ENCODE measurements at places on chromosomes 1 and 21.

GRCh38 chr1:31348449-31348848, 24.4 kb downstream of the FABP3 start:
- no peak for DNase-seq

DNA sequence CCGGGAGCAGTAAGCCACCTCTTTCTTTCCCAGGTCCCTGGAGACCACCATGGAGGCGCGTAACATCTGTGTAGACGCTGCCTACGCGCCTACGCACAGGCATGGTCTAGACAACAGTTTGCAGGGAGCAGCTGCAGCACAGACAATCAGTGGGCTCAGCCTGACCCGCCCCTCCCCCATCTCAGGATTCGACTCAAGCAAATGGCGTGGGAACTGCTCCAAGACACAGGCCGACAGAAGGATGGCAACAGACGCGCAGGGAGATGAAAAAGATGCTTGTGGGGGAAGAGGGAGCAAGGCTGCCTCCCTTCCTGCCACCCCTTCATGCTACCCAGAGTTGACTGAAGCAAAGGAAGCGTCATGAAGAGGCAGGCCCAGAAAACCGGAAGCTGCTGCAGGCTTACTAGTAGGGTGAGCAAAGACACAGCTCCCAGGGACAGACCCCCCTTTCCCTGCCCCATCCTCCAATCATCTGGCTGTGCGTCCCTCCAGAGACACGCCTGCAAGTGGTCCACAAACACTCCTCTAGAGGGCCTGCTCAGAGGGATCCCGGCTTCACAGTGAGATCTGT, 19.5 kb downstream of the STK40 start:
- no peak for DNase-seq

DNA sequence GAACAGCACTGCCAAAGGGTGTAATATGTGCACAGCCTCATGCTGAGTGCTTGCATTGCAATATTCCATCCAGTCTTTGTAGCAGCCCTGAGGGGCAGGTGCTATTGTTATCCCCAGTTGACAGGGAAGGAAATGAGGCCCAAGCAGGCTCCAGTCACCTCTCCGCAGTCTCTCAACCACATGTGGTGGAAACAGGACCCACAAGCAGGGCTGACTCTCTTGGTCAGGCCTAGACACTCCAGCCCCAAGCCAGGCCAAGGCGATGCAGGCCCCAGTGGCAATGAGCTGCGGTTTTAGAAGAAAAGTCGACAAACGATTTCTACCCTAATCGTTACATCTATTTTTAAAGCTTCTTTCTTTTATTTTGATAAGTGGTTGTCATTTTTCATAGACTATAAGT, 52.6 kb upstream of the GADD45A start:
- no peak for DNase-seq

DNA sequence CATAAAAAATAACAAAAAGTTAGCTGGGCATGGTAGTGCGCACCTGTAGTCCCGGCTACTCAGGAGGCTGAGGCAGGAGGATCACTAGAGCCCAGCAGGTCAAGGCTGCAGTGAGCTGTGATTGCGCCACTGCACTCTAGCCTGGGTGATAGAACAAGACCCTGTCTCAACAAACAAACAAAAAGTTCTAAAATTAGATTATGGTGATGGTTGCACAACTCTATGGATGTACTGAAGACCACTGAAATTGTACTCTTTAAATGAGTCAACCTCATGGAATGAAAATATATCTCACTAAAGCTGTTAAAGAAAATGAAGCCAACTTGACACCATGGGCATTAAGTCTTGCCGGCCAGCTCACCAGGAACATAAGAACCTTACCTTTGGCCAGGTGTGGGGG, 9.1 kb downstream of the MRAP start:
- DNase-seq, result no peak

- DNase-seq, result no peak
Measured at GRCh38 chr21:25324666-25325065, 282.6 kb downstream of the MRPL39 start.

- DNase-seq, result no peak
Measured at GRCh38 chr1:38464071-38464661, 395.4 kb downstream of the RRAGC start.

GRCh38 chr1:85111695-85112094, 63.4 kb upstream of the MCOLN3 start:
- DNase-seq, result no peak

DNA sequence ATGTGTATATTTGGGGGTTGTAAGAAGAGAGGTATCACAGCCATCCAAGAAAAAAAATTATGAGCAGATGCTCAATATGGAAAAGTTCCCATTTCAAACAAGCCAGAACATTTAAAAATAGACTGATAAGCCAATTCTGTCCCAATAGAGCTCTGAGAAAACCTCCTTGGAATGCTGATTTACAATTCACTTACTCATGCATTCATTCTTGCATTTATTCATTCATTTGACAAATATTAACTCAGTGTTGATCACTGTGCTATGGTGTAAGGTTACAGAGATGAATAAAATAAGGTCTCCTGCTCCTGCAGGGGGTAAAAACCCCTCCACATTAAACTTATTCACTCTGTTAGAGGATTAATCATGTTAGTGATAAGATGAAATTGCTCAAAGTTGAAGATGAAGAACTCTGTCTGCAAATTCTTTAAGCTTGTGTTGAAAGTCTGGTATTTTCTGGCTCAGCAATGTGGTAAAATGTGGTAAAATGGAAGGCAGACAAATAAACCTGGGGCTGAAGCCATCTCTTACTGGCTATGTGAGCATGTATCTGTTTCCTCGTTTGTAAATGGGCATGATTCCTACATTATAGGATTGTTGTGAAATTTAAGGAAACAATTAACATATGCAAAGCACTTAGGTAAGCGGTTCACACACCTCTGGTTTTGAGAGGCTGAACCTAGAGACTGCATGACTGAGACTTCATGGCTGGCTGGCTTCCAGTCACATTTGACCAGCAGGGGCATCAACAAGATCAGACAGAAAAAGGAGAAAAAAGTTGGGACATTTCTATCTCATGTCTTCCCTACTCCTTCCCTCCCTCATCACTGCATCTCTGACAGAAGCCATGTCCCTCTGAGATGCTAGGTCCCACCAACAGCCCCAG, 45.0 kb upstream of the DAB1 start:
- DNase-seq, result no peak

GRCh38 chr1:101438359-101438758, 201.5 kb downstream of the S1PR1 start:
- DNase-seq, result no peak

GRCh38 chr1:29832936-29833335, 596.6 kb downstream of the PTPRU start:
- DNase-seq, result no peak

DNA sequence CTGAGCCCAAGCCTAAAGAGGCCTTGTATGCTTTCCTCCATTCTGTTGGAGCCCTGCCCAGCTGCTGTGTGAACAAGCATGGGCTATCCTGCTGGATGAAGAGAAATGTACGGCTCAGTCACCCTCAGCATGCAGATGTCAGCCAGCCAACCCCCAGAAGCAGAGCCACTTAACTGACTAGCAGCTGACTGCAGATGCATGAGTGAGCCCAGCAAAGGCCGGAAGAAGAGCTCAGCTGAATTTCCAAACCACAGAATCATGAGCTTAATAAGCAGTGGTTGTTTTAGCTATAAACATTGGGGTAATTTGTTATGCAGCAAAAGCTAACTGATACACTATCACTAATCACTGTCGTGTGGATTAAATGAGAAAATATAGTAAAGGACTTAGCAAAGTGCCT, 39.0 kb downstream of the FOXO6 start:
- no peak for DNase-seq

DNA sequence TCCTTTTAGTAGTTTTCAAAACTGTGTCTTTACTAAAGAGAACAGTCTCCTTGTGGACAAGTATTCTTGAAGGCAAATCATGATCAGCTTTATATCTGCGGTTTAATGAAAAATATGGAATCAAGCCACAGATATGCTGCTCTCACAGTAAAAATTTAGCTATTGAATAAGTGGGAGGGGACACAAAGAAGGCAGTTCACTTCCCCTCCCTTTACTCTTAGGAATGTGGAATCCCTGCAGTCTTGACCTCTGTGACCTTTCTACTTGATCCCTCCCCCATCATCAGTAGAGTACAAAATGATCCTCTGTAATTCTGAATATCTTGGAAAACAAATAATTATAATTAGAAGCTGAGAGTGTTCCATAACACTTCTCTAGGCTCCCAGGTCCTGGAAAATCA, 136.7 kb upstream of the HOOK1 start:
- no peak for DNase-seq

- no peak for DNase-seq
Measured at GRCh38 chr1:203080456-203080855, 5.4 kb downstream of the MYOG start.

- no peak for DNase-seq
Measured at GRCh38 chr1:3264456-3264855, 190.0 kb upstream of the ARHGEF16 start.

- DNase-seq, result no peak
Measured at GRCh38 chr1:65147424-65148177, 402 bp upstream of the AK4 start.

- DNase-seq, result no peak
Measured at GRCh38 chr1:20367116-20367585, 76.5 kb downstream of the VWA5B1 start.

- DNase-seq, result no peak
Measured at GRCh38 chr1:50097021-50097679, 11.6 kb upstream of the ELAVL4 start.

DNA sequence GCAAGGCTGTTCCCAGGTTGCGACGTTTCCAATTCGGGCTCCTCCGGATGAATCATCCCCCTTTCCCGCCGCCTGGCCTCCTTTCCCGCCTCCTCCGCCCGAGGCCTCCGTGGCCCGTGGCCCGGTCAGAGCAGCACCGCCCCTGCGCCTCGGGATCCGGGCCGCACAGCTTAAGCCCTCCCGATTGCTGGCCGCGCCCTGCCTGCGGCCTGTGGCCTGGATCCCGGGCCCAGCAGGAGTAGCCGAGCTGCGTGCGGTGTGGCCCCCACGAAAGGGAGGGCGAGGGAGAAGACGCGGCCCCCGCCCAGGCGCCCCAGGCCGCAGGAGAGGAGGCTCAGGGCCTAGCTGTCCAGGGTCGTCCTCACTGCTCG, 1.0 kb downstream of the TMEM200B start:
- no peak for DNase-seq

- DNase-seq, result no peak
Measured at GRCh38 chr1:118947790-118948189, 40.4 kb downstream of the TBX15 start.

DNA sequence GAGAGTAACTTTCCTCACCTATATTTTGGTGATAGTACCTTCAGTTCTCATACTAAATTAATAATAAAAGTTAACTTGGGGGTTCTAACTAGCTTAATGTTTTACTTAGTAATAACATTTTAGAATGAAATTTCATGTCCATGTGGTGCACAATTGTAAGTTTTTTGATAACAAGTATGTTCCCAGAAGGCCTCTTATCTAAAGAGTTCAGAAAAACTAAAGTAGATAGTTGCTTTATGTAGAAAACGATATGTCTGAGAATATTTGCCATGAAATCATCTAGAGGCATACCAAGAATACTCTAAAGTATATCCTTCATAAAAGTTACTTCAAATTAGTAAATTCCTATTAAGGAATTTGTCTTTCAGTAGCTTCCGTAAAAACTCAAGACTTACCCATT, 10.2 kb upstream of the ADCY10 start:
- no peak for DNase-seq

DNA sequence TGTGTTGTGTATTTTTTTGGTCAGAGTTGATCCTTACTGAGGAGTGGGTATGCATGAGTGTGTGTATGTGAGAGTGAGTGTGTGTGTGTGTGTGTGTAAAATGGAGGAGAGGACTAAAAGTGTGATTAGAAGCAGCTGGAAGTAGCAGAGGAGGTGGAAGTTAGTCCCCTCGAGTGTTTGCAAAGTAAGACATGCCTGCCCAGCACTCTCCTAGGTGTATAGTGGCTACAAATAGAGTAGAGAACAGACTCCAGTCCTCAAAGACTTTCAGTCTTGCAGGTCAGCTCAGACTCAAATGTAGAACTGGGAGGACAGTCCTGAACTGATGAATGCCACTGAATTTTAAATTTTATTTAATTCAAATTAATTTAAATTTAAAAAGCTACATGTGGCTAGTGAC, 28.5 kb downstream of the SLAMF1 start:
- no peak for DNase-seq

GRCh38 chr1:18145851-18146618, 38.4 kb downstream of the IGSF21 start:
- no peak for DNase-seq

DNA sequence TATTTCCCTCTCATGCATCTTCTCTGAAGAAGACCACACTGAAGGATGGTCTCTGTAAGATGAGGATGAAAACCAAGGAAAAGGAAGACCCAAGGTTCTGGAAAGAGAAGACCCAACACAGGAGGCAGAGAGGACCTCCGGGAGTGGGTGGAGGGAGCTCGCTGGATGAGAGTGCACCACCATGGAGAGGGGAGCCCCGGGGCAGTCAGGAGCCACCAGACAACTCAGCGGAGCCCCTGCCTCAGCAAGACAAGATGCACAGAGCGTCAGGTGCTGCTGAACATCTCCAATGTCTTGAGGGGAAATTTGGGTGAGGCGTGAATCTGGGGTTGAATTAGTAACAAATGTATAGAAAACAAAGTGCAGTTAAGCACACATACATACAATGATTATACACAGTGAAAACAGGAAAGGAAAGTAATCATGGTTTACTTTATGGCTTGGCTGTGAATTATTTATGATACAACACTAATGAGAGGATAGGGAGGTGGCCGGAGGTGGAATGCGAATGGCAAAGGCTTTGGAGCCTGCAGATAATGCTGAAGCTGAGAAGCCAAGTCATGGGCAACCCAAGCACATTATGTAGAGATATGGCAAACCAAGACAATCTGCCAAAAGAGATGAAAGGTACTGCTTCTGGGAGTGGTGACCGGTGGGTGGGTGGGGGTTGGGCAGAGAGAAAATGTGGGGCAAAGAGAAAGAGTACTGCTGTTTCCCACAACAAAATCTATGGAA, 80.4 kb upstream of the EDN2 start:
- no peak for DNase-seq

DNA sequence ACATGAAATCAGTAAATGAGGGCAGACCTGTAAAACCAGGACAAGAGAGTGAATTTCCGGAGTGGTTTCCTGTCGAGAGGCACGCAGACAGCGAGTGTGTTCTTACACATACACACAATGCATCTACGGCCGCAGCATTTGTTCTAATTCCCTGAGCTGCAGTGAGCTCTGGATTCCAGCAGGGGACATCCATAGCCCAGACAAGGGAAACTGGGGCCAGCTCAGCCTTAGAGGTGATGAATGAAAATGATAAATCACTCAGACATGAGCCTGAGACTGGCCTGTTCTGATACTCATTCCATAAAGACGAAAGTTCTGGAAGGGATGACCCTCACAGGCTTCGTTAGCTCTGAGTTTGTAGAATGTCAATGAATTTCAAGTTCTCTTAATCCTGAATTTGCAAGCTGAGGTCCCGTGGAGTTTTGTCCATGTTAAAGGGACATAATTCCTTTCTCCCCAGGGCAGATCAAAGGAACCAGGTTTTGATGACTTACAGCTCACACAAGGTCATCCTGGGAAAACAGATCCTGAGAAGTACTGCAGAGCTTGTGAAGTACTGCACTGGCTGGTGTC, 207.9 kb upstream of the C1orf87 start:
- no peak for DNase-seq

- DNase-seq, result no peak
Measured at GRCh38 chr1:79604490-79605198, 598.1 kb upstream of the ADGRL4 start.

GRCh38 chr1:76687307-76688175, 179.7 kb upstream of the ST6GALNAC5 start:
- DNase-seq, result no peak

- DNase-seq, result no peak
Measured at GRCh38 chr21:21801921-21802320, 803.7 kb downstream of the NCAM2 start.

- no peak for DNase-seq
Measured at GRCh38 chr1:54173681-54174080, 20.9 kb upstream of the CDCP2 start.

- DNase-seq, result no peak
Measured at GRCh38 chr1:43056981-43057391, 98.3 kb upstream of the SLC2A1 start.
